Activated T-helper 1 cell treated with anti-CD3 and anti-CD28 coated beads, Interleukin-2, amount 50 U/mL, for 16 hours (primary cell): ENCODE measurements at places on chromosomes 1 and 21.

- DNase-seq: no peak
Observed at GRCh38 chr1:14952626-14953314, 200.8 kb upstream of the TMEM51 start.

GRCh38 chr1:90748668-90749067, 31.6 kb upstream of the BARHL2 start:
- no peak for DNase-seq

DNA sequence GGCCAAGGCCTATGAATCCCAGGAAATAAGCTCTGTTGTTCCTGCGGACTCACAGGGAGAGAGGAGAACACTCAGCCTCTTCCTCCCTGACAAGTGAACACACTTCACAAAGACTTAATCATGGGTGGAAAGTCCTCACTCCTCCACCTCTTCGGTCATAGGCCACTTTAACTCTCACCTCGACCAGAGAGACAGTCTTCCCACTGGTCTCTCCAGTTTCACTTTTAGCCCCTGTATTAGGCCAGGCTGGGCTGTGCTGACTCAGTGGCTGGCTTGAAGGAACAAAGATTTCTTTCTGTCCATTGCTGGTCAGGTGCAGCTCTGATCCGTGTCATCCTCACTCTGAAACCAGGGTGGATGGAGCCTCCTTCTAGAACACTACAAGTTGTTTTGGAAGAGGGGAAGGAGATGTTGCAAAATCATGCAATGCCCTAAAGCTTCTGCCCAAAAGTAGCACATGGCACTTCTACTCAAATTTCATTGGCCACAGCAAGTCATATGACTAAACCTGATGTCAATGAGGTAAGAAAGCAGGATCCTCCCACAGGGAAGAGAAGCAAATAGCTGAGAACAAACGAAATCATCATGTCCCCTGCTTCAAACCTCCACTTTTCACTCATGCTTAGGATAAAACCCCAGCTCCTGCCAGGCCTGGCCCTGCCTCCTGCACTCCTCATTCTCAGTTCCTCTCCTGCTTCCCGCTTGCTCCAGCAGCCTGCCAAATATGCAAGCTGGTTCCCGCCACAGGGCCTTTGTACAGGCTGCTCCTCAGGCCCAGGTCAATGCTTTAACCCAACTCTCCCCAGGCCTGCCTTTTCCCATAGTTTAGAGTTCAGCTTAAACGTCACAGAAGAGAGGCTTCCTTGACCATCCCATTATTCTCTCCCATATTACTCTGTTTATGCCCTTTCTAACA, 150.5 kb upstream of the RUNX3 start:
- DNase-seq: no peak

GRCh38 chr1:68820151-68820550, 323.3 kb upstream of the DEPDC1 start:
- DNase-seq: no peak

GRCh38 chr1:60942291-60942690, 140.1 kb upstream of the NFIA start:
- DNase-seq: no peak

- DNase-seq: no peak
Observed at GRCh38 chr1:79662596-79662995, 656.1 kb upstream of the ADGRL4 start.

GRCh38 chr21:45365608-45366241, 39.2 kb upstream of the COL18A1 start:
- no peak for DNase-seq

- DNase-seq: no peak
Observed at GRCh38 chr1:116434849-116435248, 61.8 kb downstream of the ATP1A1 start.

DNA sequence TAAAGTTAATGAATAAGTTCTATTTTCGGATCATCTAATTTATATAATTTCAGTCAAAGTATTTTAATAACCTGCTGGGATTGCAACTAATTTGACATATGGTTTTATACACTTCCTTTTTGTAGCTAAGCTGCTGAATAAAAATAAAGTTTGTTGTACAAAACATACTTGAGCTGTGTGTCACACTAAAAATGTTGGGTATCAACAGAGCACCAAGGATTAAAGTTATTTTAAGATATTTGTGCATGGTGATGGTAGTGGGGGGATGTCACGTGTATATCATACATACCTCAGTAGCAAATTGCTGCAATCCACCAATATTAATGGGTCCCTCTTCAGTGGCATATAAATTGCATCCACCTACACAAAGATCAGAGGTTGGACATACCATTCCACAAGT, 199.6 kb downstream of the DPYD start:
- no peak for DNase-seq

GRCh38 chr21:14817311-14817710, 247.5 kb downstream of the NRIP1 start:
- no peak for DNase-seq

DNA sequence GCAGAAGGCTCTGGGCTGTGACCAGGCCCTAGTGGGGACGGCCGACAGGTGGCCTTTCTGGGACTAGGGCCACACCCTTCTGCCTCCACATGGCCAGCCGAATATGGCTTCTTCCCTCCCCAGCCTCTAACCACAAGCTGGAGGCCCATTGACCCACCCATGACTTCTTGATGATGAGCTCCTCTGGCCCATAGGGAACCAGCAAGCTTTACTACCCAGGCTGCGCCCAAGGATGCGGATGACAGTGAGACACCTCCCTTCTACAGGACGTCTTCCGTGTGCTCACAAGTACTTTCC, 41.0 kb downstream of the LDLRAD2 start:
- DNase-seq: no peak

DNA sequence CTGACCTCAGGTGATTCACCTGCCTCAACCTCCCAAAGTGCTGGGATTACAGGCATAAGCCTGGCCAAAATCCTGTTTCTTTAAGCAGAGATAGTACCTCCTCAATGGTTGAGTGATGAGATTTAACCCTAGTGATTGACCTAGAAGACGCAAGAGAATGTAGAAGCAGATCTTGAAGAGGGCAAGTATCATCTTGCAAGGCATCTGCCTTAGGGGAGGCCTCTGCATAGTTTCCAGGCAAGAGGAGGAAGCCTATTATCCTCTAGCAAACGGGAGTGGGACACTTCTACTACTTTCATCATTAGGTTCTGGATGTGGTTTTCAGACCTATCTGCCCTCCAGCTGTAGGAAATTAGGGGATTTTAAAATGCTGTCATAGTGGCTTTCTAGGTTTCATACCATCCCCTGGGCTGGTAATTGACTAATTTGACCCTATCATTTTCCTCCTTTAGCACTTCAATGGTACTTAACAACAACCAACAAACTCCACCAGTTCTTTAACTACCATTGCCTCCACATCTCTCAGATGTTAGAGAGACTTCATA, 10.0 kb upstream of the TRIM62 start:
- no peak for DNase-seq

GRCh38 chr1:204975568-204976235, 67.3 kb upstream of the CNTN2 start:
- peak; percentile 4 for DNase-seq

DNA sequence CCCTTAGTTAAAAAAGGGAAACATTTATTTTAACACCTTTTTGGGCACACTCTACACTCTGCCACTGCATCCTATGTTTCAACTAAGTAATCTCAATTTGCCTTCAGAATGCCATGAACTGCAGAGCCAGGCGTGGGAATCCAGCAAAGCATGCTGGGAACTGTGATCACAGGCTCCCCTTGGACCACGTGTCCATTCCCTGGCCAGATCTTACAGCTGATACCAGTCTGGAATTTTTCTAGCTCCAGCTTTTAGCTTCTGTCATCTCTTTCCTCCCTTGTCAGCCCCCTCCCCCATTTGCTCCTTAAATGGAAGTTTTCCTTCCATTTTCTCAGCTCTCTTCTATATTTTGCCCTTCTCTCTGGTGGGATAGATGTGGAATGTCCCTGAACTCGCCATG, 29.4 kb downstream of the RCSD1 start:
- no peak for DNase-seq

- no peak for DNase-seq
Observed at GRCh38 chr1:65469889-65470340, 49.4 kb downstream of the LEPR start.

GRCh38 chr1:30451532-30452125, 271.8 kb downstream of the MATN1 start:
- DNase-seq: no peak
